ENCODE measurements at places on chromosomes 1 and 21.

DNA sequence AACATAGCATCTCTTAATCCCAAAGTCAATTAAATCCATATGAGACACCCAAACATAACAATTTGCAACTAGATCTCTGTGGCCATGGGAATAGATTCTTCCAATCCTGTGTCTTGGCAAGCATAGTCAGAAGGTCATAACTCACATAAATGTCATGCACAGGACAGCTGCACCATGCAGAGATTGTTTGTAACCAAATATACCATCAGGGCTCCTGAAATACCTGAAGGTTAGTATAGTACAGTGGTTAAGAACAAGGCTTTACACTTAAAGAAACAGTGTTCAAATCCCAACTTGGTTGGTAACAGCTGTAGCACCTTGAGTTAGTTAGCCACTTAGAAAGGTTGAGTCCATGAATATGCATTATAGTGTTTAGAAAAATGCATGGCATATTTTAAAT lies 82.6 kb upstream of the CCDC190 start:
- no peak for DNase-seq

DNA sequence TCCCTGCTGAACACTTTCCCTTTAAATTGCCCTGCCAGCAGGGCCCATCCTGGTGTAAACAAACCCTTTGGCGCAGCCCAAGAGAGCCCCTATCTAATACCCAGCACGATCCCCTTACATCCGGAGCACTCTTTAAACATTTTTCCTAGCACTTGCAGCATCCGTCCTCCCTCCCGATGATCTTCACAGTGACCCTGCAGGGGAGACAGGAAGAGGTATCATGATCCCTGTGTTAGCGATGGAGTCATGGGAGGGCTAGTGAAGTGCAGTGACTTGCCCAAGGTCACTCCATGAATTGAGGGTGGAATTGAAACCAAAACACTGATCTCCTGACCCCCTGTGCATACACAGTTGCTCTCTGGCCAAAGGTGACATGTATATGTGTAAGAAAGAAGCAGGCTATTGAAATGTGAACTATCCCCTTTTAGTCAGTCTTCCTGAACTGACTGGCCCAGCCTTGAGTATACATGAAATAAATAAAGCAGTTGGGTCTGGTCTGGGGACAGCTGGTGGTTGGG lies 9.8 kb upstream of the KCNQ4 start:
- DNase-seq: no peak

DNA sequence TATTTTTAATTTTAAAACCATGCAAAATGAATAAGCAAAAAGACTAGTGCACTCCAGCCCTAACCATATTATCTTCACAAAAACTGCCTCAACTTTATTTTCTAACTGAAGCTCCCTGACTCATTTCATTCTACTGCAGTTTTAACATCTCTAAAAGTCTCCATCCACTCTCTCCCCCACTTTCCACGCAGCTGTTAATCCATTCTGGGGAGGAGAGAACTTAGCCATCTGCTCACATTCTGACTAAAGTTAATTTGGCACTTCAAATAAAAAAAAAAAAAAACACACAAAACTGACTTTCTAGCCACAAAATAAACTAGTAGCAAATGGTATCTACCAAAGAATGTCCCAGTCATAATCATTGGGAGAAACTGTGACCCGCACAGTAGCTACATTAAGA lies 5.4 kb upstream of the MYBPHL start:
- no peak for DNase-seq

- no peak for DNase-seq
Measured at GRCh38 chr1:208542309-208542708, 298.1 kb upstream of the PLXNA2 start.

GRCh38 chr1:204418174-204419063 lies 6.8 kb upstream of the PPP1R15B start:
- no peak for DNase-seq

GRCh38 chr1:159647616-159648015 lies 60.0 kb downstream of the APCS start:
- no peak for DNase-seq

- DNase-seq: no peak
Measured at GRCh38 chr1:204459706-204460105, 34.9 kb downstream of the PIK3C2B start.

- no peak for DNase-seq
Measured at GRCh38 chr1:228287541-228288425, 79.9 kb downstream of the OBSCN start.

DNA sequence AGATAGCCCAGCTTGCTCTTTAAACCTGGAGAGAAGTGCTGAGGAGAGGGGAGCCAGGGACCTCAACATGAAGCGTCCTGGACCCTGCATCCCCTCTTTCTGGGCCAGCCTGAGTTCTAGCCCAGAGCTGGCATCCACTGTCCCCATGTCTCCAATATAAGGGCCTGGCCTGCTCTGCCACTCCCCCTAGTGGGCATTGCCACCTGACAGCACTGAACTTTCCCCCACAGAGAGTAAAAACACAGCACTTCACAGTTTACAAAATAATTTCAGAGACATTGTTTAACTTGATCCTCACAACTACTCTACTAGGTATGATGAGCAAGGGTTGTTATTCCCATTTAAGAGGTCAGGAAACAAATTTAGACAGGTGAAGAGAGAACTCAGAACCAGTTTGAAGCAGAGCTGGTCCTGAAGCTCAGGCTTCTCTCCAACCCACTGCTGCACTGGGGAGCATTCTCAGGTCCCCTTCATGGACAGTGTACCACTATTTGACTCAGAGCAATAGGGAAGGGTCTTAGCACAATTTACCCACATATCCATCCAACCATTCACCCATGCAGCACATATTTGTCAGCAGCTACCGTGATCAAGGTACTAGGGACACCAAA lies 151.2 kb downstream of the DMRTA2 start:
- peak; percentile 3 for DNase-seq

DNA sequence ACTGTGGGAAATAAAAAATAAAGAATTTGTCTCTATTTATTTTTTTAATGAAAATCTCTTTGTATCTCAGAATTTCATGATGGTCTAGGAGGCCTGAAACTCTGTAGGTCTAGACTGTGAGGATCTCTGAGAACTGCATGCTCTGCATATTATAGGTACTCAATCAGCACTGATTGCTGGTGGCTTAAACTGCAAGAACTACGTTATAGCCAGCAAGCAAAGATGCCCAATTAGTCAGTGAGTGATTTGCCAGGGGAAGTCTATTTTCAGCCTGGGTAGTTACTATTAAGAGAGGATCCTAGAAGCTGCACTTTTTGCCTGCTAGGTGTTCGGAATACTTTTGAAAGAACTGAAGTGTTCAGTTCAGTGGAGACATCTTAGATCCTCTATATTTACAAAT lies 87.4 kb downstream of the GPR52 start:
- no peak for DNase-seq

GRCh38 chr21:34715985-34716596 lies 47.3 kb downstream of the CLIC6 start:
- no peak for DNase-seq

GRCh38 chr1:26862781-26863684 lies at the start of gene SFN:
TSS of gene SFN (plus strand) at chr1:26863149. CDS start at chr1:26863213, 64 bp downstream.
- DNase-seq: no peak

DNA sequence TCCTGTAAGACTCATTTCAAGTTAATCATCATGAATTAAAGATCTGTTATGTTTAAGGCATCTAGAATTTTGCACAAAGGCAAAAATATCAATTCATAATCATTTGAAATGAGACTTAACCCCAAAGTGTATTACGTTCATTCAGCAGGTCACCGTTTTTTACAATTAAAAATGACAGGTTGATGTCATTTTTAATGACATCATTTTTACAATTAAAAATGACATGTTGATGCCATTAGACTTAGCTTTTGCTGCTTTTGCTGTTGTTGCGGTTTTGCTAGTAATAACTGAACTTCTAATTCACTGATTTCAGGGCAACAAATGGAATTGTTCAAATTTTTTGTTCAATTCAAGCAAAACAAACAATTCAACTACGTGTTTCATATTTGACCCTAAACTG lies 17.0 kb downstream of the PRMT6 start:
- no peak for DNase-seq

GRCh38 chr21:36534656-36535055 lies 54.7 kb upstream of the CLDN14 start:
- DNase-seq: no peak

- no peak for DNase-seq
Measured at GRCh38 chr1:88455621-88456256, 228.3 kb upstream of the PKN2 start.

DNA sequence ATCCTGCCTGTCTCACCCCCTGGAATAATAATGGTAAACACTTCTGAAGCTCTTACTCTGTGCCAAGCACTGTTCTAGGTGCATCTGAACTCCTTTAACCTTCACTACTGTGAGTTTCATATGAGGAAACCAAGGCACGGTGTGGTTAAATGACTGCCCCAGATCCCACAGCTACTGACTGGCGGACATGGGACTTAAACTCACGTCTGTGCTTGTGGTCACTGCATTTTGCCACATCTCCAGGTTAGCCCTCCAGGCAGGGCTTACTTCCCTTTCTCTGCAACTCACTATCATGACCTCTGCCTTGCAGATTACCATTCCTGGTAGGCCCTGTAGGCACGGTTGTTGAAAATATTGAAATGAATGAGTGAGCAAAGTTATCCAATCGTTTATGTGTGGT lies 83.4 kb downstream of the ADSS2 start:
- no peak for DNase-seq

DNA sequence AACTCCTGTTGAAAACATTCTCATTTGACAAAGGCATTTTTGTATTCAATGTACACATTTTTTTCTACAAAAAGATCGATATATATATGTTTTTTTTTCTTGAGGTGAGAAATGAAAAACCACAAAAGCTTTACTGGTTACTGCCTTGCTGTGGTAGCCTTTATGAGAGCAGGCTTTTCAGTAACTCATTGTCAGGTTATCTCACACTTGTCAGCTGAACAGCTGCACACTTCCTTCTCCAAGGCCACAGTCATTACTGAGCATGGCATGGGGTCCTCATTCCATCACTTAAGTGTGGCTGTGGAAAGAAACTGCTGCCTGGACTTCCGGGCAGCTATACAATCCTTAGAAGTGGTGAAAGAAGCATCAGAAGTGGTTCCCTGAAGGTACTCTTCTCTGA lies 169.3 kb upstream of the ZP4 start:
- DNase-seq: no peak

- no peak for DNase-seq
Measured at GRCh38 chr1:43962324-43962723, 7.5 kb upstream of the DPH2 start.

GRCh38 chr1:109443476-109443875 lies 17.2 kb upstream of the PSMA5 start:
- no peak for DNase-seq

DNA sequence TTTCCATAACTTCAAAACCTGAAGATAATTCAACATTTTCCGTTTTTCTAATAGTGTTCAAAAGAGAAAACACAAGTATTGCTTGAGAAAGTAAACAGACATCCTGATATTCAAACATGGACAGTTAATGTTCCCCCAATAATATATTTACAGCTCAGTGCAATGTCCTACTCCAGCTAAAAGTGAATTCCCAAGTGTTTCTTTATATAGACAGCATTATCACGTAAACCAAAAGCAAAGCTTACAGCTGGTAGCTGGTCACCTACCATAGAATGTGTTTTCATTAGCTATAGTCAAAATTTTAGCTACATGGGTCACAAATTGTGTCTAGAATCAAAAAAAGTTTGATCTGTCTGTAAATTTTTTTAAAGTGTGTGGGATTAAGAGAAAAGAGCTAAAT lies 34.9 kb downstream of the WLS start:
- no peak for DNase-seq

DNA sequence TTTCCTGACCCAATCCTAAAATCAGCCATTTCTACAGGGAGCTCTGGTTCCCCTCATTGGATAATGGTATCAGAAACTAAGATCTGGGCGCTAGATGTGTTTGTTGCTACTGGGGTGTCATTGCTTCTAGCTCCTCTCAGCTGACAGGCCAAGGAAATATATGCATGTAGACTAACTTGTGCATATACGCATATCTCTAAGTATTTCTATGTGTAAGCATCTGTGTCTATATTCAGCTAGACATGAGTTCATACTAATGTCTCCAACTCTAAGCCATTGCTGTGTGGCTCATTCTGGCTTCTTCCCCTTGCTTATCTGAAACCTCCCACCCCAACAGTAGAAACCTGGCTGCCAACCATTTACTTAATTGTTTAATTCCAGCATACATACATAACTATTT lies 130.3 kb upstream of the MAGI3 start:
- no peak for DNase-seq

DNA sequence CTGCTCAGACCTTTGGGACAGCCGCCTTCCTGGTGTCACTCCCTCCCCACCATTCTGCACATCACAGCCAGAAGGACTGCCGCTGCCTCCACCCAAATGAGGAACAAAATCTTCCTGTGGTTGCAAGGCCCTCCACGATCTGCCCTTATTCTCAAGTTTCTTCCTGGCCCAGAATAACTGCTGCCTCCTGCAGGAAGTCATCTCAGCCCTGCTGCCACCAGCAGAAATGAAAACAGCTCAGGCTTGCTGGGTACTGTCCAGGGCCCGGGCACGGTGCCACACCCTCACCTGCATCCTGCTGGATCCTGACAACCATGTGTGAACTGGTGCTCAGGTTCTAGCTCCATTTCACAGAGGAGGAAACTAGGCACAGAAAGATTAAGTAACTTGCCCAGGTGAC lies 2.8 kb downstream of the CLDN19 start:
- no peak for DNase-seq

- peak; percentile 9 for DNase-seq
Measured at GRCh38 chr1:202806845-202807450, 1.3 kb downstream of the KDM5B start.

DNA sequence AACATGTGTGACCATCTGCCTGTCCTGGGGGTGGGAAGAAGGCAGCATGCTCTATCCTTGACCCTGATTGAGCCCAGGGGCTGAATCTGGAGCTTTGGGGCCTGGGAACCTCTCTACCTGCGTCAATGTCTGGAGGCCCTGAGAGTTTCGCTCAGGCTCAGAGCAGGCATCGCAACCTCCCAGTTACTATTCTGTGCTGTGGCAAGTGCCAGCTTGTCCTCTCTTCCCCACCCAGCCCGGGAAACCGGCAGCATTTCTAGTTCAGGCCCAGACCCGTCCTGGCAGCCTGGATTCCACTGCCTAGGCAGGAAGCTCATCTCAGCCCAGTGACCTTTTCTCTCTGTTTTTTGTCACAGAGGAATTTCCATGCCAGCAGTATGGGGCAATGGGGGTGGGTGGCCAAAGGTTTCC lies 10.0 kb upstream of the IRF6 start:
- no peak for DNase-seq

GRCh38 chr1:200184196-200184595 lies 156.7 kb downstream of the NR5A2 start:
- no peak for DNase-seq

- DNase-seq: no peak
Measured at GRCh38 chr1:49190138-49190537, 413.4 kb upstream of the BEND5 start.

- DNase-seq: no peak
Measured at GRCh38 chr1:28239004-28239403, 3.1 kb downstream of the ATP5IF1 start.

GRCh38 chr1:25103164-25103795 lies 129.0 kb downstream of the SYF2 start:
- no peak for DNase-seq

Measured in activated CD8-positive, alpha-beta memory T cell treated with anti-CD3 and anti-CD28 coated beads for 1 hour (primary cell).